ENCODE measurements at places on chromosomes 3 and 15.
A peak's percentile ranks its signal among the peaks of the same experiment; 100 is the strongest.

DNA sequence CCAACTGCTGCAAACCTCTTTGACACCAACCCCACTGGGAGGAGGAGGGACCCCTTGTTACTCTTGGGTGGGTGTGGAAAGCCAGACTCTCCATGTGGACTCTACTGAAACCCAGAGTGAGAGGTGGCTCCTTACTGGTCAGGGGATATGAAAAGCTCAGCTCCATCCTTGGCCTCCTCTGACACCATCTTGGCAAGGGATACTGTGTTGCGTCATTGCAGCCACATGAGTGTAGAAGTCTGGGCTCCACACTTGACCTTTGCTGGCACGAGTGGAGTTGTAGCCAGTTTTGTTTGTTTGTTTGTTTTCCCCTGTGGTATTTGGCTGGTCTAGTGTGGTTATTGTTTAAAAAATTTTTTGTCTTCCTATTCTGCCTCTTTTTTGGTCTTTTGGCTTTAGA lies 289.1 kb downstream of the GAP43 start:
- DNase-seq, result peak; percentile 7

- no peak for DNase-seq
Measured at GRCh38 chr3:4753073-4753691, 226.1 kb upstream of the BHLHE40 start.

GRCh38 chr15:41789236-41789635 lies 15.0 kb downstream of the MAPKBP1 start:
- DNase-seq, result no peak

- DNase-seq, result peak; percentile 50
Measured at GRCh38 chr3:129665024-129665768, 58.7 kb upstream of the PLXND1 start.

DNA sequence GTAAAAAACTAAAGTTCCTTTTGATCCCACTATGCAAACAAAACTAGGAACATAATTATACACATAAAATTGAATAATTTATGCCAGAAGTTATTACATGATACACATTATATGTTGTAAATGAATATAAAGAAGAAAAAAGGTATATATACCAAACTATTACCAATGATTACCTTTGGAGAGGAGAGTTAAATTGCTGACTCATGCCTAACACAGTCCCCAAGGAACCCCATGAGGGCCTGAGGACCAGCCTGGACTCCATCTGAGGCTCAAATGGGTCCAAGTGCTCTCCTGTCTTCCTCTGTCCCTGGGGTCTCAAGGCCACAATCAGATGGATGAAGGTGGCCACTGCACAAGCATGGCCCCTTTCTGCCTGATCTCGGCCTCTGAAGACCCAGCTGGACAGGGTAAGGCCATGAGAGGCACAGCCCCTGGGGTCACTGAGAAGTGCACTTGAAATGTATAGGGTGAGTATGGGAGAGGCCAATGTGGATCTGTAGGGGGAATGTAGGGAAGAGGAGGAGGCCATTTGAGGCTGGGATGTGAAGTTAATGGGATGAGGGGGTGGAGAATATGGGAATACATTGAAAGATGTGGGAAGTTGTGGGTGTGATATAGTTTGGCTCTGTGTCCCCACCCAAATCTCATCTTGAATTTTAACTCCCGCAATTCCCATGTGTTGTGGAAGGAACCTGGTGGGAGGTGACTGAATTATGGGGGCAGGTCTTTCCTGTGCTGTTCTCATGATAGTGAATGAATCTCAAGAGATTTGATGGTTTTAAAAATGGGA lies 1.1 kb upstream of the IQCF1 start:
- no peak for DNase-seq
